CD4-positive, alpha-beta T cell treated with Interleukin-4 for 1 hour (primary cell): ENCODE measurements at places on chromosomes 2 and 18.

DNA sequence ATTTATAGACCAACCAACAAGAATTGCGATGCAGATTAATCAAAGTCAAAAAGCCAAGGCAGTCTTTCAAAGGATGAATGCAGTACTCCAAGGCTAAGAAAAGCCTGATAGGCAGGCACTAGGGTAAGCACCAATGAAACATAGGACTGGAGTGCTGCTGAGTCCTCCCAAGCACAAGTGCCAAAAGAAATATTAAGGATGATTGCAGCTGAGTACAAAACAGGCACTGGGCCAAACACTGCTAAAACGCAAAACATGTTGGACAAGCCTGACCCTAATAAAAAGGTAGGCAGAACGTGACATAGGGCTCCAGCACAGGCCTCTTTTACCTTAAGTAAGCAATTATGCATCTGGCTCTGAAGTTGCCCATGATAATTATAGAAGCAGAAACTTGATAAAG lies 160.1 kb upstream of the LRP1B start:
- DNase-seq = no peak

DNA sequence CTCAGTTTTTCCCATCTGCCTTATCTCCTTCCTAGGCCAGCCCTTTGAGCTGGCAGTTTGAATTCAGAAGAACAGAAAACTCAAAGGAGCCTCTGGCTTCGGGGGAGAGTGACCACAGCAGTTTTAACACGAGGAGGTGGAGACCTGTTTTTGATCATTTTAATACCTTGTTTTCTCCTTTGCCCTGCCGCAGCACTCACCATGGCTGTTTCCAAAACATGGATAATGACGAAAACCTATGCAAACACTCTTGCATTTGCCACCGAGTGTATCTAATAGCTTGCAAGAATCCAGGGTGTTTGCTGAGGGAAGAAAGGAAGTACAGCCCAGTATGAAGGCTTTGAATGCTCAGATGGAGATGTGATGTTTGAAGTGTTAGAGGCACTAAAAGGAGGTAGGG lies 167.1 kb downstream of the PRKCE start:
- no peak for DNase-seq

- no peak for DNase-seq
Measured at GRCh38 chr2:50782543-50782942, 249.4 kb downstream of the NRXN1 start.

- no peak for DNase-seq
Measured at GRCh38 chr2:37005118-37005868, 39.0 kb upstream of the STRN start.

DNA sequence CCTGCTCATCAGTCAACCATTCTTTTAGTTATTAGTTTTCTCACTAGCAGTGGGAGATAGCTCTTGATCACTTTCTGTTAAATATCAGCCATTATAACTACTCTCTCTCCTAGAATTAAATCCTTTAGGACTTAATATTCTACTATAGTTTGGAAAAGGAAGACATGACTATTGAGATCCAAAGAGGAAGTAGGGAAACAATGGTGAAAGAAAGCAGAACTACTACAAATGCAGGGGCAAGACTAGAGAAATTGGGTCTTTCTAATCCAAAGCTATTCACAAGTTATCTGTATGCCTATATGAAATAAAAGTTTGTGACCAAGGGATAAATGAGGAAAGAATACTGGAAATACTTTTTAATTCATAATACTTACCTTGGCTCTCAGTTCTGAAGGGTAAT lies 65.1 kb downstream of the SRBD1 start:
- no peak for DNase-seq

DNA sequence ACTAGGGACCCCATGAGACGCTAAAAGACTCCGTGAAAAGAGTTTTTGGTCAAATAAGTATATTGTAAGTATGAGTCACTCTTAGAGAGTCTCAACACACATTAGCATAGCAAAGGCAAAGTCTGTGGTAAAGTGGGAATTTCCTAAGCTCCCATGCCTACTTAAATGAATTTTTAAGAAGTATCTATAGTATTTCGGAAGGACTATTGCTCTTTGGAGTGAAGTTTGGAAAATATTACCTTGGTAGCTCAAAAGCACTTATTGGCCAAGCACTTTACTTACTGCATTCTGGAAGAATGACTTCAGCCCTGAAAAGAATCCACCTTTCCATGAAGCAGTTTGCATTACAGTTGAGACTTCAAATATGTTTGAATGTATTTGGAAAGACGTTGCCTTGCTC lies 57.1 kb downstream of the CAVIN2 start:
- no peak for DNase-seq

DNA sequence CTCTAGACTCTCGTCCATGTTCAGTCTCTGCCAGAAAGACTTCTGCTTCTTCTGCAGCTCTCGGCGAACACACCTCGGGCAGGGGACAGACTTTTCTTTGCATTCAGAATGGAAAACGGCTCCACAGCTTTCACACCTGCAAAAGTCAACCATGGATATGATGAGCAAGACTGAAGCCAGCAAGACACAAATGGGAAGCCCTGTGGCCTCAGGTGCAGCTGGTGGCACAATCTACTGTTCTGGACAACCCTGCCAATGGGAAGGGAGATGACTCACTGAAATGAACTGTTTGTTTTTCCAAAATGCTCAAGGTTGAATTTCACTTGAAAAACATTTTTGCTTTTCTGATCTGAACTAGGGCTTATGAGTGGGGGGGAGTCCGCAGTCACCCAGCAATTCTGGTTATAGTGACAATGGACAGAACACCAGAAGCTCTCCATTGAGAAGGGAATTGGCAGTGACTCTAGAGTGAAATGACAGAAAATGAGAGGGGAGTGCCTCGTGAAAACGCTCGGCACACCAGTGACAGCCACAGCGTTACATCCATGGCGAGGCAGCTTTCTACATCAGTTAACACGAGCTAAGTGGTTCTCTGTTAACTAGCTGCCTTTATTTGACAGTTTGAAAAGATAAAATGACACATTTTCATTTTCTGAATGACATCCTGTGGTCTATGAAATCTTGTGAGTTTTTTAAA lies 58.8 kb upstream of the FZD5 start:
- DNase-seq = no peak

DNA sequence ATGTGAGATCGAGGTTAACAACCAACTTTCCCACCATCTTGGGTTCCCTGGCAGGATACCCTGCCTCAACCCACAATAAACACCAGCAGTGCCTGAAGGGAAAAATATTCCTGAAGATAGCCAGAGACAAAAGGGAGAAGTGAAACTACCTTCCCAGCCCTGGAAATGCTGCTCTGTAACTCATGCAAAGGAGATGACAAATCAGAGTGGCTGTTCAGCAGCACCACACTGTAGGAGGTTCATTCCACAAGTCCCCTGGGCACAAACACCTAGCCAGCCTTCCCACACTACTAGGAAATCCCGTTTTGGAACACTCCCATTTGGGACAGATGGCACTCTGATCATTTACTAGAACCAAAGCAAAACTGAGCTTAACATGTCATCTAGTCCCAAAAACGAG lies 190.7 kb upstream of the RBBP8 start:
- no peak for DNase-seq

- no peak for DNase-seq
Measured at GRCh38 chr18:34221971-34222306, 2.8 kb downstream of the NOL4 start.

- DNase-seq = no peak
Measured at GRCh38 chr2:43178055-43178598, 48.3 kb downstream of the ZFP36L2 start.

DNA sequence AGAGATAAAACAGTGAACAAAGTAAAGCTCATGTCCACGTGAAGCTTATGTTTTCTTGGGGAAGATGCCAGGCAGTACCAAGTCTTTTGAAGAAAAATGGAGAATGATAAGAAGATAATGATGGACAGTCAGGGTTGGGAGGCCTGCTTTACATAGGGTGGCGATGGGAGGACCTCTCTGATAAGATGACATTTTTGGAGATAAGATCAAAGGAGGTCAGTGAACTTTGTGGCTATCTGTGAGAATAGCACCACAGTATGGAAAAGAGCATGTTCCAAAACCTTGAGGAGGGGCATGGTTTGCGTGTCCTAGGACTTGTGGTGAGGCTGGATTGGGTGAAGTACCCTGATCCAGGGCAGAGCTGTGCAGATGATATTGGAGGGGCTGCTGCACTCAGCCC lies 461.7 kb upstream of the NRP2 start:
- no peak for DNase-seq

DNA sequence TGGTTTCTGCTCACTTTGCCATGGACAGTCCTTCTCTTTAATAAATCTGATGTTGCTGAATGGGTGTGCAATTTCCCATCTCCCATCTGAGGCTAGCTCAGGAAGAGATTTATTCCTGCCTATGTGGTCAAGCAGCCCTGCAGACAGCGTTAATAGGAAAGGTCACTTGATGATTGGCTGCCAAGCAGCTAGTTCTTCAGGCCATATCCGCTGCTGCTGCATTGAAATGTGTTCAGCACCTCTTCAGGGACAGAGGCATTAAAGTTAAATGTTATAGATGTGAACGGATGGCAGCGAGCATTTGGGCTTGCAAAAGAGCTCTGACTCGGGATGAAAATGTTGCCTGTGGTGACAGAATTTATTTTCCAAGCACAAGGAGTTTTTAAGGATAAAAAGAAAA lies 474.2 kb downstream of the PIK3C3 start:
- DNase-seq = no peak

DNA sequence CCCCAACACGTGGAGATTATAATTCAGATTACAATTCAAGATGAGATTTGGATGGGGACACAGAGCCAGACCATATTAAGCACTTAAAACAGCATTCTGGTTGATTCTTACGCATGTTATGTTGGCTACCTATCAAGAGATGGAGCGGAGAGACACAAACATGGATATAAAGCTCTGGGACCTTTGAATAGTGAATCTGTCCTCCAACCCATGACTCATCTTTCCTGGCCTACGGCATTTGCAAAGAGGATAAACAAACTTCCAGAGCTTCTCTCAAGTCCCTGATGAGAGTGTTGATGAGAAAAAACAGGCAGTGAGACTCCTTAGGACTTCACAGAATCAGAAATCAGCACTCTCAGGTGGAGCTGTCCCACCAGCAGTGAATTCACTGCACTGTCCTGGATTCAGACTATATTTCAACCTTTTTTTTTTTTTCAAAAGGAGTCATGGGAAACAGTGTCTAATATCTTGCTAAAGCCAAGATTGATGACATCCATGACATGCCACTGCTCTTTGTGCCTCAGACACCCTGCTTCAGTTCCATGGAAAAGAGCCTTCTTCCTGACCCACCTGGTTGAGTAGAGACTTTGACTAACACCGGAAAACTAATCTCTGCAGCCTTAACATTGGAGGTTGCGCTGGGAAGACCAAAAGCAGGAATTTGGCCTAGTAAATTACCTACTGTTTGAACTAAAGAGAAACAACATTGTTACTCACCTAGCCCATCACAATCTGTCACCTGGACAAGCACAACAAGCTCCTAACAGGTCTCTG lies 62.1 kb upstream of the NPAS2 start:
- no peak for DNase-seq

GRCh38 chr2:176461809-176462670 lies 192.8 kb downstream of the MTX2 start:
- no peak for DNase-seq

- DNase-seq = no peak
Measured at GRCh38 chr18:47915229-47915628, 15.2 kb downstream of the SMAD2 start.

DNA sequence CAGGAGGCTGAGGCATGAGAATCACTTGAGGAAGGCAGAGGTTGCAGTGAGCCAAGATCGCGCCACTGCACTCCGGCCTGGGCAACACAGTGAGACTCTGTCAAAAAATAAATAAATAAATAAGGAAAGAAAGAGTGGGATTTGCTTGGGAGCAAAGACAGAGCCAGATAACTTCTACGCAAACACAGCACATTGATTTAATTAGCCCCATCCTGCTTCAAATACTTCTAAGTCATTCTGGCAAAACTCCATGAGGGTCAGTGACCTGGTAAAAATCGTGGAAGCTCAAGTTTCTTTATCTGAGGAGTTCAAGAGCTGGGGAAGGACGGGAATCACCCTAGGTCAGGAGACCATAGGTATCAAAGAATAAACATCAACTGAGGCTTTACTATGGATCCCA lies 70.6 kb upstream of the TCF7L1 start:
- no peak for DNase-seq

DNA sequence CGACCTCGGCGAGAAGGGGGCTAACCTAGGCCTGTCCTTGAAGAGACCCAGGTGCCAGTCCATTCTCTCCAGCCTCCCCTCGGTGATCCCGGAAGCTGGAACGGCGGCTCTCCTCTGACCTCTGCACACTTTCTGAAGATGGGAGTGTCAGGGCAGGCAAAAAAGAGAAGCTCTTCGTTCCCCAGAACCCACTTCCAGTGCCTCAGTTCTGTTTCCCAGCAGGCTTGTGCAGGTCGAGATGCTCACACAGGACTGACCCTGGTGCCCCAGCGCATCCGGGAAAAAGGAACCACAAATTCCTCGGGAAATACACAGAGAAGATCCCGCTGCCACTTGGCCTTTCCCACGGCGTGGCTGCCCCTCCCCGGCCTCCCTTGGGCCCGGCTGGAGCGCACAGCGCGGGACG lies 681 bp upstream of the PTPN18 start:
- no peak for DNase-seq

DNA sequence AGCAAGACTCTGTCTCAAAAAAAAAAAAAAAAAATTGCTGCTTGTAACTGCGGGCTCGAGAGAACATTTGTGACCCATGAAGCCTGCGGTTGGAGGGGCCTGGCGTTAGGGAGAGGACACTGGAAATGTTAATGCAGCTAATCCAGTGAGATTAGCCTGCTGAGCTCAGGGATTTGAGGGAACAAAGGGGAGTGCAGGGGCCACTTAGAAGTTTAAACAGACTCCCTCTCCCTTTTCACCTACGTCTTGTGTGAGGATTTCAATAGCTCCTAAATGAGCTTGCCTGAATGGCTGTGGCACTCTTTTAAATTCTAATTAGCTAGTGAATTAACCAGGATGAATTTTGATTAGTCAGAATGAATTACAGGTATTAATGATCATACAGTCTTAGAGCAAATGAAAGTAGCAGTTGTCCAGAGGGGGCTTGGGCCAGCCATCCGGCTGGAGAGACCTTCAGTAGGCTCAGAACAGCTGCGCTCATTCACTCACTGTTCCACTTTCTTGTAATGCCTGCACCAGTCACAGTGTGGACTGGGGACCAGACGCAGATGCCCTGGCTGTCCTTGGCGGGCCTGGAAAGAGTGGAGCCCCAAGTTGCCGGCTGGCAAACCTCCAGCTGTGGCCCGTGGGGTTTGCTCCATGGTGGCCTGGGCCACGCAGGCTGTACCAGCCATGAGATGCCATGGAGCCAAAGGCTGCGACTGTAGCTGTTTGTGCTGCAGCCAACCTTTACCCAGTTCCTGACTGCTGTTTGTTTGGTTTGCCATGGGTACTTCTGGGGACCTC lies 20.8 kb downstream of the LDLRAD4 start:
- no peak for DNase-seq
